ENCODE measurements at places on chromosomes 12 and 14.

DNA sequence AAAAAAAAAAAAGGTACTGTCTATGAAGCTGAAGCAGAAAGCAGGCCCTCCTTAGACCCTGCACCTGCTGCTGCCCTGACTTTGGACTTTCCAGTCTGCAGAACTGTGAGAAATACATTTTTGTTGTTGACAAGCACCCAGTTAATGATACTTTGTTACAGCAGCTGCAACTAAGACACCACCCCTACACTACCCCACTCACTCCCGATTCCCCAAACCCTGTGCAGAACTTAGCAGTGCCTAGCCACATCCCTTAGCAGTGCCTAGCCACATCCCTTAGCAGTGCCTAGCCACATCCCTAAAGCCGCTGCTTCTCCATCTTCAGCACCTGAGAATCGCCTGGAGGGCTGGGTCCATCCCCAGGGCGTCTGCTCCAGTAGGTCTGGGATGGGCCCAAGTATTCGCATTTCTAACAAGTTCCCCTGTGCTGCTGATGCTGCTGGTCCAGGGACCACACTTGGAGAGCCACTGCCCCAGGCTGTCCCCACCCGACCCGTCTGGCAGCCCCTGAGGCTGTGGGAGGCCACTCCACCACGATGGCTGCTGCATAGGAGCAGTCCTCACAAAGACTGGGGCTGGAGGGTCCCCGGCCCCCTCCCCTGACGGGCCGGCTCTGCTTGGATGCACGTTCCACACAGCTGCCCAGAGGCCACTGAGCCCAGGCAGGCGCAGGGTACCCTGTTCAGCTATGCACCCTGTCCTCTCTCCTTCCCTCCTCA is 10.8 kb upstream of the PPP1R13B start:
- no peak for DNase-seq

- no peak for DNase-seq
These were observed 195.8 kb downstream of the SLC25A21 start for GRCh38 chr14:36976571-36977023.

DNA sequence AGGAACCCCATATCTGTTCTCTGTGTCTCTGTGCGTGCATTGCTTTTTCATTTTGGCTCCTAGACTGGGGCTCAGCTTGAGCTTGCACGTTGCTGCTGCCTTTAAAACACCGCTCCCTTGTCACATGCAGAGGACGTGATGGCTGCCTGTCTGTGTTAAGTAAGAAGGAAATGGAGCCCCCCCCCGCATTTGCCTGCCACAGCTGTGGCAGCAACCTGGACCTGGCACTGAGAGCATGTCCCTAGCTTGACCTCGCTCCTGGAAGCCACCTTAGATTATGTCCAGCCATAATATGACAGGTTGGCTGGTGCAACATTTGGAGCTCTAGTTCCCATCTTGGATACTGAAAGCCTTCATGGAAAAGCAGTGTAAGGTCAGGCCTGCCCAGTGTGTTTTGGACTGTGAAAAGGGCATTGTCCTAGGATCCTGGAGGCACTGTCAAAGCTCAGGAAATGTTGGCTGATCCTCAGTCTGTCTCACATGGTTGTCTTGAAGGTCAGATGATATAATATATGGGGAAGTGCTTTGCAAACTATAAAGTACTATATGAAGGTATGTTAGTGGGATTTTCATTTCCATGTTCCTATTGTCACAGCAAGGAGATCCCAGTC is 73.8 kb downstream of the PRKCH start:
- no peak for DNase-seq

GRCh38 chr14:95725685-95726336 is 11.9 kb upstream of the TCL1A start:
- DNase-seq = no peak

DNA sequence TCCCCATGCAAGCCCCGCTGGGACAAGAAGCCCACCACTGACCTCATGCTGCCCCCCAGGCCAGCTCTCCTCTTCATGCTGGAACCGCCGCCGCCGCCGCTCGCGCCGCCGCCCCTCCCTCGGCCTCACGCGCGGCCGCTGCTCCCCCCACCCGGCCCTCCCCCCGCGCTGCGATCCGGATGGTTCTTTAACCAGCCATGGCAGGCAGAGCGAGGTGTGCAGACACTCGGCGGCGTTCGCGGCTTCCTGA is at the start of gene DCAF5:
Gene DCAF5 (minus strand): TSS at position 218 of the 250 bp plus-strand sequence. CDS start 141 bp downstream, at position 77.
- DNase-seq = no peak

DNA sequence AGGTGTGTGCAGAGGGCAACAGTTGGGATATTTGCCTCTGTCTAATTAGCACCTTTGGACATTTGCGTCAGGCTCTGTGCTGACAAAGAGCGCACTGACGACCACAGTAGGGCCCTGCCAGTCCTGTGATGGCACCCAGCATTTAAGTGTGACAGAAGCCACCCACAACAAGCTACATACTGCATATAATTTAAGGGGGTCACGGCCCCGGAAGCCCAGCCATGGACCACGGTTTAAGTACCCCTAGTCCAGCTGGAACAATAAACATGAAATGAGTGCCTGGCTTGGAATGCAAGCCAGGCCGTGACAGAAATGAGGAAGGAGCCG is 16.8 kb upstream of the DYNC1H1 start:
- no peak for DNase-seq
